ENCODE measurements at places on chromosomes 2 and 18.

GRCh38 chr18:36127836-36128529 lies 1.2 kb downstream of the SLC39A6 start:
- no peak for DNase-seq

DNA sequence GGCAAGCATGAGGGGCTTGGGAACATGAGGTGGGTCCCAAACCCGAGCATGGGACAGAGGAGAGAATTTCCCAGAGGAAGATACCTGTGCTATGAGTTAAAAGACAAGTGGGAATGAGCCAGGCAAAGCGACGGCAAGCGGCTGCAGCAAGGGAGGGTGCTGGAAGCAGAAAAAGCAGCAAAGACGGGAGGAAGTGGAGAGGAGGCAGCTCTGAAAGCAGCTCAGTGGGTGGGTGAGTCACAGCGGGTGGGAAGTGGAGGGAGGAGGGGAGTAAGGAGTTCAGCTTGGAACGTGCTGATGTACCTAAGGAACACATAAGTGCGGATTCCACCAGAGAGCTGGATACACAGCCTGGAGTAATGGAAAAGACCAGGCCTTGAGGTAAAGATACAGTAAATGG lies 41.4 kb downstream of the THUMPD2 start:
- no peak for DNase-seq

- DNase-seq, result no peak
These were observed 917.6 kb upstream of the ACVR2A start for GRCh38 chr2:146927080-146927711.

- no peak for DNase-seq
These were observed 141.7 kb downstream of the ZFP36L2 start for GRCh38 chr2:43084699-43085091.

- no peak for DNase-seq
These were observed 122.0 kb downstream of the TMEFF2 start for GRCh38 chr2:192072778-192073177.

- no peak for DNase-seq
These were observed 48.6 kb upstream of the NOSTRIN start for GRCh38 chr2:168753765-168754329.

- no peak for DNase-seq
These were observed at the start of gene SLC23A3 for GRCh38 chr2:219169930-219170654. TSS of gene SLC23A3 (minus strand) at chr2:219170029. CDS start at chr2:219169984, 45 bp downstream.

DNA sequence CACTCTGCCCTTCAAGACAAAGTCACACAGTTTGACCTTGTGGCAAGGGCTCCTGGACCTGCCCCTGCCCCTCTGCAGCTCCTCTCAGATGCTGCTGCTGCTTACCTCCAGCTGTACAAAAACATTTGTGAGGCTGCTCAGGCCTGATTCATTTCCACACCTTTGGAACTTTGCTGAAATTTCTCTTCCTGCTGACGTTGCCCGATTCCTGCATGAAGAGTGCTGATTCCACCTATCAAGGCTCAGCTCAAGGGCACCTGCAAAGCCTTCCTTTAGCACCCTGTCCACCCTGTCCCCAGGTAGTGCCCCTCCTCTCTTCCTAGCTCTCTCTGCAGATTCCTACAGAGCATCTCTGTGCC lies 738.3 kb upstream of the HS6ST1 start:
- no peak for DNase-seq
